ENCODE measurements at places on chromosomes 12 and 14.

GRCh38 chr12:46480316-46480715 lies 107.7 kb upstream of the SLC38A2 start:
- DNase-seq, result no peak

- no peak for DNase-seq
Observed at GRCh38 chr14:64725879-64726584, 21.8 kb downstream of the PLEKHG3 start.

DNA sequence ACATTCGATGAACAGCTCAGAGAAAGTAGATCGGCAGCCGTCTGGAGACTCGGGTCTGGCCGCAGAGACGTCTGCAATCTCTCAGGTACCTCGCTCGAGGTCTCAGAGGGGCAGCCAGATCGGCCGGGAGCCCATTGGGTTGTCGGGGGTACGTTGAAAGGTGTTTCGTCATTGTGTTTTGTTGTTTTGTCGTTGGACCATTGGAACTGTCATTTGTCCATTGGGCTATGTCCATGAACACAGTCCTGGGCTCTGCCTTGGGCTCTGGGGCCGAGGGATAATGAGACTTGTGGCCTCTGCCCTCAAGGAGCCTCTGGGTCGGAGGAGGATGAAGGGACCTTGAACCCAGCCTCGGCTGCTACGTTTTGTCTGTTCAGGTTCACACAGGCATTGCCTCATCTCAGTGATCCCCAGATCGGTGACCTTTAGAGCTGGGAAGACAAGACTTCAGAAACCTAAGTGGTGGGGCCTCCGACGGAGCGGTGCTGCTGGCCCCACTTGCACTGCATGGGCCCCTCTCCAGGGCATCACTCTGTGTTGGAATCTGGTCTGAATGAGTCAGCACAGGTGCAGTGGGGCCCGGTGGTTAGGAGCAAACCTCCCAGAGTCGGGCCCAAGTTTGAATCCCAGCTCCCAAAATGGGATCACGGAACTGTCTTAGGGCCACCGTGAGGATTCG lies 23.6 kb upstream of the MLXIP start:
- DNase-seq, result no peak

DNA sequence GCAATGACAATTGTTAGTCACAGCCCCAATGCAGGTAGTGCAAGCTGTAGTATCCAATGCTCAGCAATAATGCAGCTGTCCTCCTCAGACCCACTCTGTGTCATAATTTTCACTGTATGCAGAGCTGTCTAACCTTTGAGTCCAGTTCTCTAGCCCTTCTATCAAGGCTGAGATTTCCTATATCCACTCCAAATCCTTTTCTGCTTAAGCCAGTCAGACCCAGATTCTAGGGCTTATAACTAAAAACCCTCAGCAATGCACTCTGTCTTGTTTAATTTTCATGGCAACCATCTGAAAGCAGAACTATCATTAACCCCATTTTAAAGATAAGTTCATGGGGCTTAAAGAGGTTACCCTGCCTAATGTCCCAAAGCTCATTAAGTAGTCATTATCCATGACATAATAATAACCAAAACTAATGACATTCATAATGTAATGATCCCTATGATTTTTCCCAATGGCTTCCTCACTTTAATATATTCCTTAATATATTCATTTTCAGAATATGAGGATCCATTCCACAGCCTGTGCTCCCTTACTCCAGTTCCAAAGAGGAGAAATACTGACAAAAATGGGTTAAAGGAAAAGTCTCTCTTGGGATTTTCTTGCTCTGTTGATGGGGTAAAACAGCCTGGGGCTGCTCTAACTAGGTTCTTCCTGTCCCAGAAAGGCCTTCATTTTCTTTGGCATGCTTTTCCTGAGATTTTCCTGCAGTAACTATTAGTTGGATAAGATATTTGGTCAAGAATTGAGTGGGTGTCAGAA lies 29.5 kb downstream of the TXNDC16 start:
- no peak for DNase-seq

GRCh38 chr14:28867571-28867970 lies 101.0 kb downstream of the FOXG1 start:
- no peak for DNase-seq

- DNase-seq, result no peak
Observed at GRCh38 chr12:69161829-69162228, 77.5 kb upstream of the CPSF6 start.

DNA sequence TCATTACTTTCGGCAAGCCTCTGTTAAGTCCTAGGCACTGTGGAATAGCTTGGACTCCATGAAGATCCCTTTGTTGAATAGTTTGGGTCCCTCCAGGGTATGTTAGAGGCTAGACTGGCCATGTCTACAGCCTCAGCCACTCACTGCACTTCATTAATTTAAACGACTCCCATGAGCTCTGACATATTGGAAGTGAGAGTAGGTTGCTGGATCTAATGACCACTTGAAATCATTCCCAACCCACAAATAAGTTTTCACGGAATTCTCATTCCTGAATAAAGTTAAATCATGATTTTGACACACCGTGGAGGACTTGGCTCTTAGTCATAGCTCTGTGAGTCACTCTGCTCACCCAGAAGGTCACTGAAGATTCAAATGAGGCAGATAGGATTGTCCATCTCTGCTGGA lies 21.4 kb upstream of the APPL2 start:
- no peak for DNase-seq

DNA sequence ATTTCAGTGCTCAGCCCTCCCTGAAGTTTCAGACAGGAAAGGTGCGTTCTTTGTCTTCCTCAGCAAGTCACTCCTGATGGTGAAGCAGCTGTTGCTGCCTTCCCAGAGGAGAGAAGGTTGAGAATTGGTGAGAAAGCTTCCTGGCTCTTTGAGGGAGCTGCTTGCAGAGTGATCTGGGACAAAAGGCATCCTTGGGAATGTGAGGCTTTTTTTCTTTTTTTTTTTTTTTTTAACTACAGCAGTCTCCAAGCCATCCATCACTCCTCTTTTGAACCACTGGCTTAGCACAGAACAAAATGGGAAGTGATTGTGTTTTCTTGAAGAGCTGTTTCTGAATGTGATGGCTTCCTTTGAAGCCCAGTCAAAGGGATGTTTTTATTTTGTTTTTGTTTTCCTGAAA lies 120.4 kb upstream of the LRIG3 start:
- DNase-seq, result no peak

DNA sequence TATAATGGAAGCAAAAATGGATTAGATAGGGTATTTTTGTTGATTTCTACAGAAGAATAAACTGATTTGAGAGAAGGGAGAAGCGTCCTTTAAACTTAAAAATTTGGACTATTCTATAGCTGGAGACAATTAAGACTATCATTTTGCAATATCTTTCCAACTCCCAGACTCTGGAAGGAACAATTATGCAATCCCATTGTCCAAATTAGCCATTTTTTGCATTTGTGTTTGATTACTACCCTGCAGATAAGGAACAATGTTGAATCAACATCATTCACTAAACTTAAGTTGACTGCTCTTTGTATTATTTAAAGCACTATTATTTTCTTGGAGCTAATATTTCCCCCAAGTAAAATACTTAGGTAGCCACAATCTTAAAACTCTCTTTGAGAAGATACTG lies 34.8 kb upstream of the SELPLG start:
- no peak for DNase-seq

DNA sequence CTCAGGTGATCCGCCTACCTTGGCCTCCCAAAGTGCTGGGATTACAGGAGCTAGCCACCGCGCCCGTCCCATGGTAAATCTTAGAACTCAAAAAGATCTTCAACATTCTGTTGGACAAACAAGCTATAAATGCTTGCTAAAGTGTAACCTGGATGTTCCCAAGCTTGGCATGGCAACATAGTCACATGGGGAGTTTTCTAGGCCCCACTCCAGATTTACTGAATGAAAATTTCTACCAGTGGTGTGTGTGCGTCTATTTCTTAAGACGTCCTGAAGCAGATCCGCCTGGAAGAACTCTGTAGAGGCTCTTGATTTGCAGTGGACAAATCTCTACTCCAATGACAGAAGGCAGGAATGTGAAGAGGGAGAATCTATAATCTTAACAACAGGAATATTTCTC lies 59.9 kb downstream of the ZFYVE21 start:
- no peak for DNase-seq

DNA sequence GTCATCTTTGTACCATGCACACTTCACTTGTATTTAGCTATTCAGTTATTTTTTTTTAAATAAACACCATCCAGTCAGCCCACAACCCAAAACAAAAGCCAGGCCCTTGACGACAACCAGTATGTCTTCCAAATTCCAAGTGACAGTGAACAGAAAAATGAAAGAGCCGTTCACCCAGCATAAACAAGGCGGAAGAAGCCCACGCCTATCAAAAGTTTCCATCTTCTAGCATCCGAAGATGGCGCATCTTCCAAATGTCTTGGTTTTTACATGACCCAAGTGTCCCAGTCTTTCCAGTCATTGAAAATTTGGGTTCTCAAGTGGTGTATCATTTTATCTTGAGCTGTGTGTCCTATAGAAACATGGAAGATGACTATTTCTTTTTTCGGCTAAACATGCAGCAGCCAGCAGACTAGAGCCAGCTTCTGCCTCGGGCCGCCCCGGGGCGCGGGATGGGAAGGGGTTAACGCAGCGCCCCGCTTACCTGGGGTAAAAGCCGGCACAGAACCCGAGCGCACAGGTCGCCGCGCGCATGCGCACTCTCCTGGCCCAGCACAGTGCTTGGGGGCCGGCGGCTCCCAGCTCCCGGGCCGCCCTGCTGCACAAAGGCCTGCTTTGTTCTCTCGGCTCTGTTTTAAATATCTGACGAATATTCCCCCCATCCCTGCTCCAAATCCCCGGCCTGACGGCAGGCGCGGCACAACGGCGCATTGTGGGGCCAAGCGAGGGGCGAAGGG lies 164.8 kb downstream of the ZFP36L1 start:
- no peak for DNase-seq

DNA sequence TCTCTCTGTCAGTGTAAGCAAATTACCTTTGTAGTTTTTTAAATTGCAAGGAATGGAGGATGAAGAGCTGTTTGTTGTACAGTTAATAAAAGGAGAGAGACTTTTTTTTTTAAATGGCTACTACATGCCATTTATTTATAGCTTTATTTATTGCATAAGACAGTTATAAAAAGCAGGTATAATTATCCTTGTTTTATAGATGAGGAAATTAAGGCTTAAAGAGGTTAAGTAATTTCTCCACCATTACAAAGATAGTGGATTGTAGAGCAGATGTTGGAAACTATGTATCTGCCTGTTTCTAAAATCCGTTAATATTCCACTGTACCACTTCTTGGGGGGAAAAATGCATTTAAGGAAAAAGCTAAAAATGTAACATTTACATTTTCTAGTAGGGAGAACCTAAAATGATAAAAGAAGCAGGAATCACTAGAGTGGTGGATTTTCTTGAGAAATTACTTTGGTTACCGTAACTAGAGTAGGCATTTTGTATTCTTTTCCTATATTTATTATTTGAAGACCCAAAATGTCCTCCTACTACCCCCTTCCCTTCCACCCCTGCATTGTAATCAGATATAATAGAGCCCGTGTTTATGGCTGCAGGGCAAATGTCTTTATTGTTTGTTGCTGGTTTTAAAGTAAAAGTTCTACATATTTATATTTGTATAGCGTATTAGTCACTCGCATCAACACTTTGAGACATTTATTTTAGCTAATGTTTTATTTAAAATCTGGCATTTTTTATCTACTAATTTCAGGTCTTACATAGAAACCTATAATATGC lies 2.3 kb downstream of the SNAPC1 start:
- DNase-seq, result peak; percentile 16
